ENCODE measurements at places on chromosomes 1 and 21.

DNA sequence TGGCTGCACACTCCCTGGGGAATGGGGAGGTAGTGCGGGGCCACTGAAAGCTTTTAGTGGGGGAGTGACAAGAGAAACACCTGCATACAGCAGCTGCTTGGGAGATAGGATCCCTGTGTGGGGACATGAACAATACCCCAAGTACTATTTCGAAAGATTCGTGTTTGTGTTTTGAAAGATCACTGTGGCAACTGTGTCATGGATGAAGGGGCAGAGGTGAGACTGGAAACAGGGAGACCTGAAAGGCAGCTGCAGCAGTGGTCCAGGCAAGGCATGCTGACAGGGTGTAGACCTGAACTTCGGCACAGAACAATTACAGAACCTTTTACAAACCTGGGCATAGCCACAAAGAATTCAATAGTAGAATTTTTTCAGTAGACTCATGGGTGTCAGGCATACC is 32.9 kb downstream of the TENT5C start:
- no peak for DNase-seq

GRCh38 chr1:185400052-185400451 is 83.0 kb upstream of the IVNS1ABP start:
- DNase-seq: no peak

DNA sequence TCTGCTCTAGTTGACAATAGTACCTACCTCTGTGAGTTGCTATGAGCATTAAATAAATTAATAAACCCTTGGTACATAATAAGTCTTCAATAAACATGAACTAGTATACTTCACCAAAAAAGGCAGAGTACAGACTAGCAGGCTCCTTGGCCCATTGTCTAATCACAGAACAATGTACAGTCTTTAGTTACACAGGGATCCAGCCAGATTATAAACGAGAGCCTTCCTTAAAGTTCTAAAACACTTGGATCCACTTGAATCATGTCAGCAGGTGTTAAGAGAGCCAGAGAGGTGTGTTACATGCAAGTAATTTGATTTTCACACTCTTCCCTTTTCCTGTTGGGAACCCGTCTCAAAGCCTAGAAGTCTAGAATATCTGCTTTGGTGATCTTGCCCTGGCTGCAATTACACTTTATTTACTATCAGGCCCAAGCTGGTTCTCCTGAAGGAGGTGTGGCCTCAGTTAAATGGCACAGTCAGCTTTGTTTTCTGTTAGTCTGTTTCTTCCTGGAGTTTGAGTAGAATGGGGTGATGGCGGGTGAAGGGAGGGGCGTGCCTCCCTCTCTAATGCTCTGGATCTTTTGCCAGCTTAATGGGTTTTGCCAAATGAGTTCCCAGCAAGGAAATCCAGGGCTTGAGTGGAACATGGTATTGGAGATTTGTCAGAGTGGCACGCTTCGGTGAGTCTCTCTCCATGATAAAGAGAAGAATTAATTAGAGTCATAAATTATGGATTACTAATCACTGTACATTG is 570.9 kb upstream of the CAMK1G start:
- no peak for DNase-seq

- DNase-seq: no peak
These were observed 55.8 kb upstream of the CPLANE2 start for GRCh38 chr1:16292739-16293138.

DNA sequence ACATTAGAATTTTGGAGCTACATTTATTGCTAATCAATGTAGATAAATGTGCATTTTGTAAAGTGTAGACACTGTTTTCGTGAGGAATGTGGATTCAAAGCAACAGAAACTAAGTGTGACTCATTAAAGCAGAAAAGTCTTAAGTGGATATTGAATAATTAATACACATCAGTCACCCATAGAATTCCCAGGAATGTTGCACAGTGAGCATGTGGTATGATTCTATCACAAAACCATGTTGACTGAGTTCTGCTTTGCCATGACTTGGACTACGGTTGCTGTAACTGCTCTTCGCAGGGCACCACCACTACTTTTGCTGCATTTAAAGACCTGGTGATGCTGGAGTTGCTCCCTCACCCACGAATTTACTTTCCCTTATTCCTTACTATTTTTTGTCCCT is 471.8 kb downstream of the KCNT2 start:
- no peak for DNase-seq

DNA sequence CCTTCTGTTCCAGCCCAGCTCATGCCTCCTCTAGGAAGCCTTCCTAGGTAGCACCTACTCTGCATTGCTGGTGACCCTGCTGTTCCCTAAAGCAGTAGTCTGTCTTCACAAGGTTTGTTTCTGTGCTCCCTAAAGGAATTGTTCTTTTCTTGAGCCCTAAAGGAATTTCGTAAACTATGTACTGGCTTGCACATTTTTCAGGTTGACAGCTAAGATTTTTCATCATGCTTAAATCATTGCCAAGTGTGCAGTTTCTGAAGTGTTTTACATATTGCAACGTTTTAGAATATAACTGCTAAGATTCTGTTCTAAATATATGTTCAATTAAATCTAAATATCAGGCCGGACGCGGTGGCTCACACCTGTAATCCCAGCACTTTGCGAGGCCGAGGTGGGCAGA is 13.1 kb downstream of the S100A16 start:
- DNase-seq: no peak

GRCh38 chr1:152048416-152049009 is 11.7 kb upstream of the S100A11 start:
- DNase-seq: no peak

GRCh38 chr1:118979754-118980575 is 8.2 kb downstream of the TBX15 start:
- DNase-seq: no peak

DNA sequence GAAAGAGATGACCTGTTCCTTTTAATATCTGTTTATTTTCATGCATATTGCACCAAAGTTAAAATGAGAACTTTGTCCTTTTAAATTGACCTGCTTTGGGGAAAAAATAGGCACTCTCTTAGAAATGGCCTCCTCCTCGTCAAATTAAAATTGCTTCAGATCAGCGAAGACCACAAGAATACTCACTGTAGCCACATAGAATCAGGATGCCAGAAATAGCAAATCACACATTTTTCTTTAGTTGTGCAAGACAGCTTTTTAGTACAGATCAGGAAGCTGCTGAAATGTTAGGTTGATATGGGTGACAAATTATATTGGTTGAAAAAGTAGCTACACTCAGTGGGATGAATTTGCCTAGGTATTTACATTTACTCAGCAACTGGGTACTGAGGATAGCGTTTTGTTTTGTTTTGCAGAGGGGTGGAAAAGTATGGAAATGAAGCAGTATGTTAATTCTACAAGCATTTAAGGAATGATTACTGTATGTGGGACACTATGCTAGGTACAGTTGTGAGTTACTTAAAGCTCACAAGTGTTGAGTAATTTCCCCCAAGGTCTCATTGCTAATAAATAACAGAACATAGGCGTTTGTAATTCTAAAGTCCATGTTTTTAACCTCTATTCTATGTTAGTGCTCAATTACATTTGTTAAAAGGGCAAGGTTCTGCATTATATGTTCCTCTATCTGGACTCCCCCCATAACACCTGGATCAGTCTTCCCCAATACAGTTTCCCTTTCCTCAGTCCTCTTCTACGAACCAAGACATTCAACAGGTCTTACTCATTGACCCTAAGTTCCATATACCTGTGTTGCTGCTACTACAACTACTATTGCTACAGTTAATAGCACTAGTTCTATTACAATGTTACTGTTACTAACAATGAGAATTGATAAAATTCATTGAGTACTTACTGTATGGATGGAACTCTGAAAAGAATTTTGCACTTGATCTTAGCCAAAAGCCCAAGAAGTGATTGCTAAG is 99.4 kb upstream of the S1PR1 start:
- DNase-seq: no peak

DNA sequence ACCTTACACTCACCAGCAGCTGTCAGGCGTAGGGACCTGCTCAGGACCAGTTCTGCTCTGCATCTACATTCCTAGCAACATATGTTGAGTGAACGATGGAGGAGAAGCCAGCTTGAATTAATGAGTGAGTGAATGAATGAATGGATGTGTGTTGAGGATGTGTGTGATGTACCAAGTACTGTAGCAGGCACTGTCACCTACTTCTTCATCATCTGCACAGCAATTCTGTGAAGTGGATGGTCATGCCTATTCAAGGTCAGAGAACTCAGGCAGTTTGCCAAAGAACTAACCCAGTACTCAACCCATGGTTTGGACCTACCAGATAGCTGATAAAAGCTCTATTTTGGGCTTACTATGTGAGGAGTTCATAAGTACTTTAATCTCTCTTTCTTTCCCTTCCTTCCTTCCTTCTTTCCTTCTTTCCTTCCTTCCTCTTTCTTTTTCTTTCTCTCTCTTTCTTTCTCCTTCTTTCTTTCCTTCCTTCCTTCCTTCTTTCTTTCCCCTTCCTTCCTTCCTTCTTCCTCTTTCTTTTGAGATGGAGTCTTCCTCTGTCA is 56.9 kb downstream of the ATP1A1 start:
- no peak for DNase-seq

DNA sequence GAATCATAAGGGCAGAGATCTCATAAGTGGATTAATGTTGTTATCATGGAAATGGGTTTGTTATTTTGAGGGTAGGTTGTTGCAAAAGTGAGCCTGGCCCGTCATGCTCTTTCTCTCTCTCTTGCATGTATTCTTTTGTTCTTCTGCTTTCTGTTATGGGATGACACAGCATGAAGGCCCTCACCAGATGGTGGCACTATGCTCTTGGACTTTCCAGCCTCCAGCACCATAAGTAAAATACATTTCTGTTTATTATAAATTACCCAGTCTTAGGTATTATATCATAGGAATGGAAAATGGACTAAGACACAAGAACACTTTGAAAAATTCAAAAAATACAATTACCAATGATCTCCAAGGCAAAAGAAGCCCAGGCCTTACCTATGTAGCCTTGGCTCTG is 676.1 kb downstream of the PTPRU start:
- DNase-seq: no peak

GRCh38 chr21:39374046-39374445 is 25.2 kb upstream of the HMGN1 start:
- no peak for DNase-seq

- DNase-seq: no peak
These were observed 84.8 kb upstream of the WARS2 start for GRCh38 chr1:119225265-119225664.

GRCh38 chr1:41439234-41439633 is 45.2 kb downstream of the EDN2 start:
- no peak for DNase-seq

DNA sequence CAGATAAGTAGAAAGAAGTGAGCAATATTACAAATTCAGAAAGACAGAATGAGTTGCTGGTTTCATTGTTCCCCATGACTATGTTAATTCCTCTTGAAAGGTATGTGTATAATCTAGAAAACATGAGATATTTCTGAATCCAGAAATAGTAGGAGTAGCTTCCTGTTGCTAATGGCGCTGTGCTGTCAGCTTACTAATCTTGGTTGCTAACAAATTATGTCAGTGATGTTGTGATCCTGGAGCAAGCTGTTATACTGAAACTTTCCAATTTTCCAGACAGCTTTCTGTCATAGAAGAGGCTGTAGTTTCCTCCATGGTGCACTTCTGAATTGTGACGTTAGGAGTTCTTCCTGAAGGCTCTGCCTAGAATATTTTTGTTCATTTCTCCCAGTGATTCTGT is 372.3 kb downstream of the USP25 start:
- DNase-seq: no peak

- no peak for DNase-seq
These were observed 157.9 kb upstream of the CTTNBP2NL start for GRCh38 chr1:112237983-112238545.

DNA sequence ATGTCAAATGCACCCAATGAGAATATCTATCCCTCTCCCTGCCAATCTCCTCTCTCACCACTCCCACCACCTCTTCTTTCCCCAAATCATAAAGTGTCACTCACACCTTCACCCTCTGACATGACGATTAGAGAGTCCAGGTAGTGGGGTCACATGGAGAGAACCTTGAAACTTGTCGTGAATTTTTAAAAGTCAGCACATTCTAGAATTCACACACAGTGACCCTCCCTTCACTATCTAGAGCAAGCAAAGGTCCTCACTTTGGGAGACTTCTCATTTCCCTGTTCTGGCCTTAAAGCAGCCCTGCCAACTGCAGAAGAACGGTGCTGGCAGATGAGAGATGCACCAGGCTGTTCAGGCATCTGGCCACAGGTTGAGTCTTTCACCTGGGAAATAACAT is 61.9 kb downstream of the CD34 start:
- DNase-seq: no peak

DNA sequence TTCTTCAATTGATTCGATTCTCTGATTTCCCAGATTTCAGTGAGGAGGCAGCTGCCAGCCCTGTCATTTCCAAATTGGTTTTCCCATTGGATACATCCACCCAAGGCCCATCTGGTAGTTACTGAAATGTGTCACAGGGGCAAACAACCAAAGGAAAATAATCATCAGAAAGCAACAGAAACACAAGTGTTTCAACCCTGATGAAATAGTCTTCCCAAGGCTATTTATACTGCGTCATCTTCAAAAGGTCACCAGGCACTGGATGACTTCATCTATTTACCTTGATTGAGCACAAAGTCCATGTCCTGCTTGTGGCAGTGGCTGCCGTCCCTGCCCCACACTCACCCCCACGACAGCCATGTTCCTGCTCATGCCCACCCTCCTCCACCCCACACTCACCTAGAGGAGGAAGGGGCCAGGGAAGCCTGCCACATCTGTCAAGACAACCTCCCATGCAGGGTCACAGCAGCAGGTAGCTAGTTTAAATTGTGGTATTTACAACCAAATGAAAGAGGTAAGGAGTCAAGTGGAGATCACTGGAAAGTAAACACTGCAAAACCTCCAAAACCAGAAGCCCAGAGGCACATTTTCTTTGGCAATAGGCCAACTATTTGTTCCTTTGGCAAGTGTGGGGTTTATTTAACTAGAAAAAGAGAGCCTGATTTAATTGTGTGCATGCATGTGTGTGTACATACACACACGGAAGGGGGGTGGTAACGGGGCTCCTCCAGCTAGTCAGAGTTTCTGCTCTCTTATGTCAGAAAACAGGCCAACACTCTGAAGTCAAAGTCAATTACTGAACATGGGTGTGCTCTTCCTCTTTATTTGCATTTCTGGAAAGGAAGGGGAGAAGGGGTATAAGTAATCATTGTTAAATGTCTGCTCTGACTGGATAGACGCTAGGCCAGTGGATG is 49.5 kb upstream of the RAB4A start:
- DNase-seq: no peak

DNA sequence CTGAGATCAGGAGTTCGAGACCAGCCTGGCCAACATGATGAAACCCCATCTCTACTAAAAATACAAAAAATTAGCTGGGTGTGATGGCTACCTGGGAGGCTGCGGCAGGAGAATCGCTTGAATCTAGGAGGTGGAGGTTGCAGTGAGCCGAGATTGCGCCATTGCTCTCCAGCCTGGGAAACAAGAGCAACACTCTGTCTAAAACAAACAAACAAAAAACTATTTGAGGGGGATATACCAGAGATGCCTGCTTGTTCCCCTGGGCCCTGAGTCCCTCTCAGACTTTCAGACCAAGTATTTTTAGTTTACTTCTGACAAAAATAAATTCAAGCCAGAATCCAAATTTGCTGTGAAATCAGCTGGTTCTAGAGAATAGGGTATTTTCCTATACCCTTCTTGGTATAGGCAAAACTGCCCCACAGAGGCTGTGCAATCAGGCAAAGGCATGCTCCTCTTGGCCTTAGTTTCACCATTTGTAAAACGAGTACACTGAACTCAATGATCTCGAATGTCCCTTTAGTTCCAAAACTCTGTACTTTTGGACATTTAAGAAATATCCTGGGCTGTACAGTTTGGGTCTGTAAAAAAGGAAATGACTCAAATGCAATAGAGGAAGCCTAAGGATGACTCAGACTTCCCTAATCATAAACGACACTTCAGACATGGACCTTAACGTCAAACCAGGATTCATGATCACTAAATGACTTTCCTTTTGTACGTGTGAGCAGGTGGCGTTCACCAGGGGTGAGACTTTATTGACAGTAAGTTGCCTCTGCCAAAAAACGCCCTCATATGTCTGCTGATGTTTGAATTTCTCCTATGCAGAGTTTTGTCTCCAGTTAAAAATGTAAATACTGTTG is 16.1 kb downstream of the ENSA start:
- DNase-seq: peak; percentile 46

All from GM19239 (cell line).